ENCODE measurements at places on chromosomes 4 and X.

DNA sequence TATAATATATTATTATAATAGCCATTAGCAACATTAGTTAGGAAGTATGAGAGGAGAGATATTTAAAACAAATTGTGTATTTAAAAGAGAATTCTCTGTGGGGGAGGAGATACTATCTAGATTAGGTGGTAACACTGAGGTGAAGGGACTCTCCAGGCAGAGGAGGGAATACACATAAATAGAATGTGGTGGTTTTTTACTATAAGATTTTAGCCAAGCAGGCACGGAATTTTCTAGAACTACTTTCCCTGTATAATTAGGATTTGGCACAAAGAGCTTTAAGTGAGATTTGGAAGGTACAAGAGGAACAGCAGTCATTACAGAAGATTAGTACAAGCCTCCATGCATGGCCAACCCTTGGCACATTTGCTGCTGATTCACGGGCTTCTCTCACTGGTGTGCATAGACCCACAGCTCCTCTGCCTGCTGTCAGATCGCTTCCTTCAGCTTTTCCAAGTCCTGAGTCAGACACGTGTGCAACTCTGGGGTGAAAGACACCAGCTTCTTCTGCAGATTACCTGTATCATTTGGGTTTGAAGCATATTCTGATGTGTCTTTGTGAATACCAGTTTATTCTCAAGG, 685.5 kb downstream of the KCTD8 start:
- no peak for DNase-seq

- no peak for DNase-seq
Measured at GRCh38 chr4:62448911-62449310, 1248.8 kb downstream of the ADGRL3 start.

- DNase-seq = no peak
Measured at GRCh38 chr4:146330392-146330791, 116.1 kb downstream of the REELD1 start.

DNA sequence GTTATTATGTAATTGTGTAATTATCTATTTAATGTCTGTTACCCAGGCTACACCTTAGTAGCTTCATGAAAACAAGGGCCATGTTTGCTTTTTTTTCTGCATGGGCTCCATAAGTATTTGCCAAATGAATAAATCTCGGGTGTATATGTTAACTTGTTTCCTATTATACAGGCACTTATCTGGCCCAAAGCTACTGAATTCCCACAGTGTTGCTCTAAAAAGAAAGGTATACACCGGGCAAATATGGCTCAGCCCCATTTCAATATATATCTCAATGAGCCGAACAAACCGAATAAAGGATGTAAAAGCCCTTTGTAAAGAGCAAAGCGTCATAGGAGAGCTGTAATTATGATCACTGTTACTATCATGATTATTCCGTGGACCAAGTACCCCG, 767 bp downstream of the PAQR3 start:
- DNase-seq = no peak

DNA sequence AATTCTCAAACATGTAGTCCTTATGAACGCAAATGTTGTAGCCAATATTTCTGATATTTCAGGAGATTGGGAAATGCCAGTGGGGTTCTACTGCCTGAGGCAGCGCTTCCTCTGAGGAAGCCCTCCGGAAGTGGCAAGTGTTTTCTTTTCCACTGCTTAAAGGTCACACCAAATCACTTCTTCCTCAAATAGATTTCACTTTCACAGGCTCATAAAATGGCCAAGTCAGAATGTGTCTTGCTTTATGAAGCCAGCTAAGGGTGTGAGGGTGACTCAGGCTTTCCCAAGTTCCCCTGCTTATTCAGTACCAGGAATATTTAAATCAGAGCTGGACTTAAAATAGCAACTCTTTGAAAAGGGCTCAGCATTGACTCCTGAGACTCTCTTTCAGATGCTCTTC, 514.2 kb upstream of the DIPK2B start:
- no peak for DNase-seq

DNA sequence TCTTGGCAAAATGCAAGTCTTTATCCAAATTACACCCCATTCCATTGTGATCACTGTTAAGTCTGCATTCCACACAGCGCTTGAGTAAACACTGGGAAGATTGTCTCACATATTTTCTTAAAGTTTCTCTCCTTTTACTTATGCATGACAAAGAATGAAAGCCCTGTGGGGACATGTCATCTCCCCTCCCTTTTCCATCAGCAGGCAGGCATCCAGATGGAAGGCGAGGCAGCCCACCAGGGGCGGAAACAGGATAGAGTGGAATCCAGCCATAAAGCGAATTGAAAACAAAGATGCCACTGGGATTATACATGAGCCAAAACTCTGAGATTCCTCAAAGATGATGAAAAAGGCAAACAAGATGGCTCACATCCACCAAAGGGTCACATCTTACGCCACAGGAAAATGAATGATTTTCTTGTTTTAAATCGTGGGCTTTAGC, 78.2 kb downstream of the AFAP1 start:
- peak; percentile 64 for DNase-seq

- no peak for DNase-seq
Measured at GRCh38 chr4:176489001-176489400, 169.2 kb downstream of the SPCS3 start.

DNA sequence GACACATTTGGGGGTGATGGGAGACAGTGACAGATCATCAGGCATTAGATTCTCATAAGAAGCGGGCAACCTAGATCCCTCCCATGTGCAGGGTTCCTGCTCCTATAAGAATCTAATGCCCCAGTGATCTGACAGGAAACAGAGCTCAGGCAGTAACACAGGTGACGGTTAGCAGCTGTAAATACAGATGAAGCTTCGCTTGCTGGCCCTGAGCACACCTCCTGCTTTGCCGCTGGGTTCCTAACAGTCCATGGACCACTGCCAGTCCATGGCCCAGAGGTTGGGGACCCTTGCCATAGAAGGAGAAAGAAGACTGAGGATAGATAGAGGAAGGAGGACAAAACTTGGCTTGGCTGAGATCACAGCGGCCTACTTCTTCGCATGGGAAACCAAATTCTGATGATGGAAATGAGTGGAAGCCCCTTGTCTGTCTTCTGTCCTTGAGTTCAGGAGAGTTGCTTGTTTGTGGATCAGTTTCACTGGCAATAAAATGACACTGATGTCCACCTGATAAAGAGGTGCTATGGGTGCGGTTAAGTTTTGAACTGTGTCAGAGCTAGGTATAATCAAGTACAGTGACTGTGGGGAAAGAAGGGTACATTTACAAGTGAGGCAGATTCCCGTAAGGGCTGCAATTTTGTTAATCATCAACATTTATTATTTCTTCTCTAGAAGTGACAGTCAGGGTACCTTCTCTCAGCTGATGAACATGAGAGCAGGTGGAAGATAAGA, 1.7 kb upstream of the TIFA start:
- DNase-seq = no peak

DNA sequence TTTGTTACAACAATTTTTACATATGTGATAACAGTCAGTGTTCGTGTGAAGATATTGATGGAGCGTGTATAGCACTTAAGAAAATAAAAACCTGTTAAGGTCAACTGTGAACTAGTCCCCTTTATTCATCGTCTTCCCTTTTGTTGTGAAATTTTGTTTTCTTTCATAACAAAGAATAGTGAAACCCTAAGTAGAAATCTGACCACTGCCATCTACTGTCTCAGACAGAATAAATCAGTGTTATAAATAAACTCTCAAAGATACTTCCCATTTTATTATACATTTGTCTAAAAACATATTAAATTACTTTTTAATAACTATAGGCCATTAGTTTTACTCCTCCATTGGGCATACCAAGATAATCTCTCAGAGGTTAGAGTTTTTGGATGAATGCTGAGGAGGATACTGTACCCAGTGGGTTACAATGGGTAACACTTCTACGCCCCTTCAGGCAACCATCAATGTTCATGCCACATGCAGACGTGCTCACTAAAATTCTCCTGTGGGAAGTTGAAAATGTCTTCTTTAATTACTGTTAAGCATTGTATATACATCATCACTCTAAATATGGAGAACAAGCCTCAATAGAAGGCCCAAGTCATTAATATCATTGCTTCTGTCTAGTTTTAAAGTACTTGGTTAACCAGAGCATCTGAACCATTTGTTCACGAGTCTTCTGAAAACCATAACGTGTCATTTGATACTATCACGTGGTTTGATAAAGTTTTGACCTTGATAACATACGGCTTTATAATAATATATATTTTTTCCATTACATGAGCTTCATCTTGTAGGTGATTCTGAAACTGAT, 171.2 kb downstream of the TMA16 start:
- no peak for DNase-seq

DNA sequence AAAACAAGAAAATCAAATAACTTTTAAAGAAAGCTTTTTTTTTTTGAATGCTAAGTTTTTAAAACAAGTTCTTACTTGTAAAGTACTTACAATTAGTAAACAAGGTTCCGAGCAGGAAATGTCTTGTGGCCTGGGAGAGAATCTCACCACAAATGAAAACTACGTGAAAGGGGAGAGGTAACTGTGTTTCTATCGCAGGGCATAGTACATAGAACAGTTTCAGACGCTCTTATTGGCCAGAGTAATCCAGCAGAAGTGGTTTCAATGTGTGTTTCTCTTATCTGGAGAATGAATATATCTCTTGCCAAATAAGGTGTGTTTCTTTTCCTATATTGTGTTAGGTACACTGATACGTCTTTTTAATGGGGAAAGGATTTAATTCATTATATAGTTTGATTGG, at the start of gene PLAC8:
TSS of gene PLAC8 (minus strand) at position 154 of the 400 bp plus-strand sequence. CDS start 6,808 bp downstream, outside the sequence.
- no peak for DNase-seq

- DNase-seq = no peak
Measured at GRCh38 chr4:82825425-82825824, 26.8 kb upstream of the SCD5 start.

DNA sequence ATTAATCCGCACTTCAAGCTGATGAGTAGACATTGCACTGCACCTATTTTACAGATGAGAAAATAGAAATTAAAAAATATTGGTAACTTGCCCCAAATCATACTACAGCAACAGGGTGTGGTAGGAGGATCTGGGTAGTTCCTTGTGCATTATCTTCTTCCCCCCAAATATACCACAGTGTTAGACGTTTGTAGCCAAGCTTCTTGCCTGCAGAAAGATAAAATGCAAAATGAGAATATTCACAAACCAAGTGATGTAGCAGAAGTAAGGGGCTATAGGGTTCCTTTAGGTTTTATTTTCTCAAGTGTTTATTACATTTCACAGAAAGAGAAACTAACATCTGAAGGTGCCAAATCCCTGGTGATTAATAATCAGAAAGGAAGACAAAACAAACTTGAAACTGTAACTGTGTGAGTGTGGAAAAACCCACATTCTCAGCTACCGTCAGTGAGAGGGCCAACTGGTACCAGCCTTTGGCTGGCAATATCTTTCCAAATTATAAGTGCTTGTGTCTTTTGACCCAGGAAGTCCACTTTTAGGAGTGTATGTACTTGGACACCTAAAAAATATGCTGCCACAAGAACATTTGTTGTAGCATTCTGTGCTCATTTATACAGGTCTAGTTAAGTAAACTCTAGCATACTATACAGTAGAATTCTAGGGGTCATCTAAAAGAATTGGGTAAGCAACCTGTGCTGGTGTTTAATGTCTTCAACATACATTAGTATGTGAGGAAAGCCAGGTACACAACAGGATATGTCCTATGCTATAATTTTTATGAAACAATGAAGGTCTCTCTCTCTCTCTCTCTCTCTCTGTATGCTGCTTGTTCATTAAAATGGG, 6.7 kb upstream of the CD38 start:
- DNase-seq = no peak

DNA sequence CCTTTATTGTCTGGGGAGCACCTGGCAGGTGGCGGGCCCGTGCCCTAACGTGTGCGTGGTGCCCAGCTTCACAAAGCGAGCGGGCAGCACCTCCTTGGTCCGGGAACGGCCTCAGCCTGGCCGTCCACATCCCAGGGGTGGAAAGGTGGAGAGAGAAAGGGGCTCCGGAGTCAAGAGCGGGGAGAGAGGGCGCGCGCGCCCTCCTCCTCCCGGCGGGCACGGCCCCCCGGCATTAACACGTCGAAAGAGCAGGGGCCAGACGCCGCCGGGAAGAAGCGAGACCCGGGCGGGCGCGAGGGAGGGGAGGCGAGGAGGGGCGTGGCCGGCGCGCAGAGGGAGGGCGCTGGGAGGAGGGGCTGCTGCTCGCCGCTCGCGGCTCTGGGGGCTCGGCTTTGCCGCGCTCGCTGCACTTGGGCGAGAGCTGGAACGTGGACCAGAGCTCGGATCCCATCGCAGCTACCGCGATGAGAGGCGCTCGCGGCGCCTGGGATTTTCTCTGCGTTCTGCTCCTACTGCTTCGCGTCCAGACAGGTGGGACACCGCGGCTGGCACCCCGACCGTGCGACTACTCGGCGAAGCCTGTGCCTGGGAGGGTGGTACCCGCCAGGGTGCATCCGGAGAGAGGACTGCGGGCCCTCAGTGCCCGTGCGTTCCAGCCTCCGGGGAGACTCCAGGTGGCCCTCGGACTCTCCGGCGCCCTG, at the start of gene KIT:
TSS of gene KIT (plus strand) at position 407 of the 701 bp plus-strand sequence. CDS start at position 465, 58 bp downstream.
- DNase-seq = peak; percentile 90

DNA sequence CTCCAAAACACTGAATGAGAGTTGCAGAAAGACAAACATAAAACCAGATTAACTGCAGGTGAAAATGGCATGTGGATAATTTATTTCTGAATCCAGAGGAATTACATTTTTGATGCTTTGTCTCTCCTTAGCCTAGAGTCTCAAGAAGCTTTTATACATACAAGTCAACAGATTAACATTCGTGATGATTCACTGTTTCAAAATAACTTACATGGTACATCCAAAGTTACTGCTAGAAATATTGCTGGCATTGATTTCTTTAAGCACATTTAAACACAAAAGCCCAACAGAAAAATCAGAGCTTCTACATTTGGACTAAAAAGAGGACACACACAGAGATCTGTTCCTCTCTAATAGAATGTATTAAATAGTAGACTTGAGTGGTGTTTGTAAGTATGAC, 105.6 kb downstream of the AMELX start:
- no peak for DNase-seq

- peak; percentile 84 for DNase-seq
Measured at GRCh38 chr4:8594097-8595038, 1.8 kb downstream of the CPZ start.

GRCh38 chrX:12390301-12390700, 252.0 kb downstream of the FRMPD4 start:
- DNase-seq = no peak

- DNase-seq = no peak
Measured at GRCh38 chr4:78297116-78297800, 240.1 kb downstream of the FRAS1 start.

GRCh38 chr4:158870626-158871334, 102.0 kb downstream of the FNIP2 start:
- DNase-seq = peak; percentile 63

DNA sequence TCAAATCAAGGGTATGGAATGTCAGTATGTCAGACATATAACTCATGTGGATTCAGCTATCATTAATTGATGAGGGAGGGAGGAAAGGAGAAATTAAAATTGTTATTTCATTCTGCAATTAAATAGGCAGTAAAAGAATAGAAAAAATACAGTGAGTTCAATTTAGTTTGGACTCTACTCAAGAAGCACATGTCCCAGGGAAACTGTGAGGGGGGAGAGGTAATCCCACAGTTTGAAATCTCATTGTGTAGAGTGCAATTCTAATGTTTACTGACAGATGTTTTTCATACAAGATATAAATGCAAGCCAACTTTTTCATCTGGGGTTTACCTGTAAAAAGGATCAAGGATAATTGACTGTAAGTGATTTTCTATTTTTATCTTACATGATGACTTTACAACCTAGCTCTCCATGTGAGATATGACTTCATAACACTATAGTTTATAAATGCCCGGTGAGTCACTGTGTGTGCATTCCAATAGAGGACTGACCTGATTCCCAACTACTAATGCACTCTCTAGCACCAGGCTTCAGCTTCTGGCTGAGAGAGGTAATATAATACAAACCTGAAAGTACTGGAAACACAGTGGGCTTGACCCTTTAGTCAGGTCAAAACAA, 35.2 kb upstream of the SCD5 start:
- no peak for DNase-seq

GRCh38 chr4:108030332-108030731, 40.6 kb downstream of the HADH start:
- DNase-seq = peak; percentile 85

All from islet precursor cell (in vitro differentiated cells).